ENCODE measurements at places on chromosomes 5 and 9. TPM values are rescaled to one million over a fixed set of nuclear protein-coding genes. Genes with fewer than 3 reads are reported as not detected.

IL7R gene
- 23.8 TPM for total RNA-seq

ZDHHC11 gene
- total RNA-seq = 4.0 TPM

PCDHGC4 gene
- 3.5 TPM for total RNA-seq

INSL4 gene
- total RNA-seq = not detected

LCN9 gene
- not detected for total RNA-seq

AFAP1L1 gene
- 44.1 TPM for total RNA-seq

IL3 gene
- total RNA-seq = not detected

GBGT1 gene
- 27.9 TPM for total RNA-seq

REXO4 gene
- total RNA-seq = 16.6 TPM

BTNL9 gene
- 649 TPM for total RNA-seq

- DNase-seq = no peak
Measured at GRCh38 chr9:34338665-34339385, 9.5 kb downstream of the NUDT2 start.

DNA sequence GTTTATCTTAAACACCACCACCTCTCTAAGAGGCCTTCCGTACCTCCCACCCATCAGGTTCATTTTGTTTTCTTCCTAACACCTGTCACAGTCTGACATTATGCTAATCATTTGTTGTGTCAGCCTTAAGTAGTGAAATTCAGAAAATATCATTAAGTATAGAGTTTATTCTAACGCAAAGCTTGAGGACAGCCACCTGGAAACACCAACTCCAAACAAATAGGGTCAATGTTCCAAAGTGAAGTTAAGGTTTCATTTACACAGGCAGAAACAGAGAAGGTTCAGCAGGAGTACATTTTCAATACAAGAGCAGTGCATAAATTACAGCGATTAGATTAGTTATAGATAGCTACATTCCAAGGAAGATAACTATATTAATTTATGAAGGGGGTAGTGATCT is 1.3 kb upstream of the SMC5 start:
- DNase-seq = no peak

GRCh38 chr5:61082516-61083280 is 79.6 kb downstream of the SMIM15 start:
- DNase-seq = no peak

- no peak for DNase-seq
Measured at GRCh38 chr5:17748201-17748600, 113.9 kb downstream of the TAF11L14 start.

DNA sequence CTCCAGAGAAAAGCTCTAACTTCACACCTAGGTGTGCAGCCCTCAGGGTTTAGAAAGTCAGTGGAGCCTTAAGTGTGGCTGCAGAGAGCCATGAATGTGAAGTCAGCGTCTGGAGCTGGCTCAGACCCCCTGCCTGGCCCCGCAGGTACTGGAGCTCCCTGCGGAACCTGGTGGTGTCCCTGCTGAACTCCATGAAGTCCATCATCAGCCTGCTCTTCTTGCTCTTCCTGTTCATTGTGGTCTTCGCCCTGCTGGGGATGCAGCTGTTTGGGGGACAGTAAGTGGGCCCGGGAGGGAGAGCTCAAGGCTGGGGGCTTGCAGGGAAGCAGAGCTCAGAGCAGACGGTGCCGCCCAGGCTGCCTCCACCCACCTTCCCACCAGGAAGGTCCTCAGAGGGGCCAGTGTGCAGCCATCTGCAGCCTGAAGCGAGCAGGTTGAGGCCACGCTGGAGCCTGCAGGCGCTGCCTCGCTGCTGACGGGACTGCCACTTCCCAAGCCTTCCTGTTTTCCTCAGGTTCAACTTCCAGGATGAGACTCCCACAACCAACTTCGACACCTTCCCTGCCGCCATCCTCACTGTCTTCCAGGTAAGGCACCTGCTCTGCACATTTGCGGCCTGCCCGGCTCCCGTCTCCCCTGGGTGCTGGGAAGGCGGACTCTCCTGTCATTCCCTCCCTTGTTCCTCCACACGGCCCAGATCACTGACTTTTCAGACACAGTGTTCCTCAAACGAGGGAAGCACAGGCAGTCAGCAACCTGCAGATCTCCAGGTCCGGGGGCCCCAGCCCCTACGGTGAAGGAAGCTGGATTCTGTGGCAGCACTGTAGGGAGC is 108.9 kb downstream of the CACNA1B start:
- DNase-seq = no peak

GRCh38 chr9:37429441-37430285 is 7.2 kb downstream of the GRHPR start:
- no peak for DNase-seq

GRCh38 chr5:51685419-51685818 is 302.2 kb downstream of the ISL1 start:
- no peak for DNase-seq

DNA sequence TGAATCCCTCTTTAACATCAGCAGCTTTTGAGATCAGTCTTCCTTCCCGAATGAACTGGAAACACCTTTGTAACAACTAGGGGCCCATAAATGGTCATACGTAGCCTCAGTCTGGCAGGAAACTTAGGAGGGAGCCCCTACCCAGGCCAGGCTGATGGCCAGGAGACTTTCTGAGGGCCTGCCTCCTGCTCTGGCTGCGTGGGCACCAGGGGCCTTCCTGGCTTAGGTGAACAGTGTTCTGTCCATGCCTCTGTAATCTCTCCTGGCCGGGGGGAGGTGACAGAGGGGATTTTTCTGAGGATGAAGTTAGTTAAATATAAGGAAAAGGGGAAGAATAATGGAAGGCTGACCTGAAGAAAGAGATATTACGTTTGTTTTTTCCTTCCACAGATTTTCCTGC is 843 bp upstream of the FSTL4 start:
- DNase-seq = no peak

DNA sequence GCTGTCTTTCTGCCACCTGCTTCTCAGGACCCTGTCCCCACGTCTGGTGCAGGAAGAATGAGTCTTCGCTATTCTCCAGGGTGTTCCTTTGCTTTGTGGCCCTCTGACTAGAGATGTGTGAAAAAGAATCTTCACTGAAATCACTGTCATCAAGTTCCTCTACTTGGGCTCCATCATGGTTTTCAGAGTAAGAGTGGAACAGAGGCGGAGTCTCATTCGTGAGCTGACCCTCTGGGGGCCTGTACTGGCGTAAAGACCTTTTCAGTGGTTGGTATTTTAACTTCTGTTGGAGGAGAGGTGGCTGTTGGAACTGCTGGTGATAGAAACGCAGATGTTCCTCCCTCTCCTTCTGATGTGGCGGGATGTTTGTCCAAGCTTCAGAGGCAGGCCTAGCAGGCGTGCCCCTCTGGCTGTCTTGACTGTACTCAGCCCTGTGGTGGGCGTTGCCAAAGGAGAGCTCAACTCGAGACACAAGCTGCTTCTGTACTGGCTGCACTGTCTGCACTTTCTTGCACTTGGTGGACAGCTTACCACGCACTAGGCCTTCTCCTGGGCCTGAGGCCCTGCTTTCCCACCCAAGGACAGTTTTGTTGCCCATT is 72.0 kb downstream of the KIF24 start:
- no peak for DNase-seq

GRCh38 chr9:96320749-96321280 is 18.8 kb upstream of the HSD17B3 start:
- no peak for DNase-seq

GRCh38 chr9:107190061-107190935 is 92.8 kb upstream of the RAD23B start:
- no peak for DNase-seq

- no peak for DNase-seq
Measured at GRCh38 chr5:59607138-59607765, 286.3 kb downstream of the PDE4D start.

DNA sequence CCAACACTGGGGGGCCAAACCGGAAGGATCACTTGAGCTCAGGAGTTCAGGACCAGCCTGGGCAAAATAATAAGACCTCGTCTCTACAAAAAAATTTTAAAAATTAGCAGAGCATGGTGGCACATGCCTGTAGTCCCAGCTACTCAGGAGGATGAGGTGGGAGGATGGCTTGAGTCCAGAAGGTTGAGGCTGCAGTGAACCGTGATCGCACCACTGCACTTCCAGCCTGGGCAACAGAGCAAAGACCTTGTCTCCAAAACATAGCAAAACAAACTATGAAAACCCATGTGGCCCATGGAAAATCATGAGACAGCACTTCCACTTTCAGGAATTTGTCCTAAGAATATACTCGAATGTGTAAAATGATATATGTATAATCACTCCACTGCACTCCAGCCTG is 6.1 kb downstream of the SETX start:
- no peak for DNase-seq

GRCh38 chr9:127724012-127724411 is 8.1 kb downstream of the TTC16 start:
- DNase-seq = no peak

GRCh38 chr9:31243386-31243785 is 1141.1 kb upstream of the ACO1 start:
- no peak for DNase-seq

DNA sequence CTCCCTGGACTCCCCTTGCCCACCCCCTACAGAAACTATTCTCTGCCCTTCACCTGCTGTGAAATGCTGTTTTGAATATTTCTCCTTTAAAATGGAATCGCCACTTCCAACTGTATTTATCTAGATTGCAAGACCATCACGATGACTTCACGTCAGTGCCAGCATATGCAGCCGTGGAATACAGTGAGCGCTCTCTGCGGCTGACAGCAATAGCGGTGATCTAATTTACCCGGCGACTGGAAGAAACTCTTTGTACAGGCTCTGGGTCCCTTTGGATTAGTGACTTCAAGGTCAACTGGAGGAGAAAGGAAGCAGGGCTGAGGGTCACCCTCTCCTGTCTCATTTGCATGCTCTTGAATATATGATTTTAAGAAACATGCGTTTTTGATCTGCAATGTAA is 192.0 kb downstream of the IRX1 start:
- no peak for DNase-seq

- DNase-seq = no peak
Measured at GRCh38 chr9:37286530-37287175, 135.8 kb upstream of the GRHPR start.

- DNase-seq = no peak
Measured at GRCh38 chr5:66582499-66583165, 13.6 kb upstream of the MAST4 start.

GRCh38 chr5:154276973-154277331 is 86.4 kb downstream of the GALNT10 start:
- DNase-seq = no peak

GRCh38 chr5:52961274-52961681 is 27.9 kb upstream of the ITGA2 start:
- no peak for DNase-seq

GRCh38 chr5:143233031-143233430 is 170.5 kb downstream of the NR3C1 start:
- no peak for DNase-seq

DNA sequence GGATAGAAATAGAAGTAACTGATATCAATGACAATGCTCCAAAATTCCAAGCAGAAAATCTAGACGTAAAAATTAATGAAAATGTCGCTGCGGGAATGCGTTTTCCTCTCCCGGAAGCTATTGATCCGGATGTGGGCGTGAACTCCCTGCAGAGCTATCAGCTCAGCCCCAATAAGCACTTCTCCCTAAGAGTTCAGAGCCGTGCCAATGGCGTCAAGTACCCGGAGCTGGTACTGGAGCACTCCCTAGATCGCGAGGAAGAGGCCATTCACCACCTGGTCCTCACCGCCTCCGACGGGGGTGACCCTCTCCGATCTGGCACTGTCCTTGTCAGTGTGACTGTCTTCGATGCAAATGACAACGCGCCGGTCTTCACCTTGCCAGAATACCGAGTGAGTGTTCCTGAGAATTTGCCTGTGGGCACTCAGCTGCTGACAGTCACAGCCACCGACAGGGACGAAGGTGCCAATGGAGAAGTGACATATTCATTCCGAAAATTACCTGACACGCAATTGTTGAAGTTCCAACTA is 818 bp downstream of the PCDHGA10 start:
- DNase-seq = no peak

DNA sequence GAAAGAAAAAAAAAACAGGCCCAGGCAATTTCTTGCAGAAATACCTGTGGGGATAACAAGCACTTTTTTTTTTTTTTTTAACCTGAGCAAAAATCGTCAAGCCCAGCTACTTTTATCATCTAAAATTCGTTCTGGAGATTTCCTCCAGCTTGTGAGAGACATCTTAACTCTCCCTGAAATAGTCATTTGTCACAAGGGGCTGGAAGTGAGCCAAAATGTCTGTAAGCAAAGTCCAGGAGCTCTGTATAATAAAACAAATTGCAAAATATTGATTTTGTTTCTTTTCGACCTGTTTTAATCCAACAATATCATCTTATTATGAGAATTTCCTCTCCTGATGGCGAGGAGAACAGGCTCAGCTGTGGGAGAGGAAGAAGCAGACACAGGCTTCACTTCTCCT is 168.4 kb downstream of the TTLL11 start:
- DNase-seq = no peak

GRCh38 chr5:149641000-149641576 is 59.8 kb downstream of the ARHGEF37 start:
- no peak for DNase-seq

GRCh38 chr9:99593610-99594009 is 228.1 kb upstream of the NR4A3 start:
- no peak for DNase-seq

GRCh38 chr9:108776920-108777639 is 78.7 kb downstream of the ACTL7B start:
- no peak for DNase-seq

- no peak for DNase-seq
Measured at GRCh38 chr9:116212986-116213692, 59.5 kb downstream of the PAPPA start.

GRCh38 chr9:78214492-78214891 is 21.4 kb upstream of the CEP78 start:
- no peak for DNase-seq

- DNase-seq = no peak
Measured at GRCh38 chr9:15222313-15222712, 84.7 kb downstream of the TTC39B start.

GRCh38 chr9:36592801-36593583 is 20.3 kb downstream of the MELK start:
- no peak for DNase-seq

DNA sequence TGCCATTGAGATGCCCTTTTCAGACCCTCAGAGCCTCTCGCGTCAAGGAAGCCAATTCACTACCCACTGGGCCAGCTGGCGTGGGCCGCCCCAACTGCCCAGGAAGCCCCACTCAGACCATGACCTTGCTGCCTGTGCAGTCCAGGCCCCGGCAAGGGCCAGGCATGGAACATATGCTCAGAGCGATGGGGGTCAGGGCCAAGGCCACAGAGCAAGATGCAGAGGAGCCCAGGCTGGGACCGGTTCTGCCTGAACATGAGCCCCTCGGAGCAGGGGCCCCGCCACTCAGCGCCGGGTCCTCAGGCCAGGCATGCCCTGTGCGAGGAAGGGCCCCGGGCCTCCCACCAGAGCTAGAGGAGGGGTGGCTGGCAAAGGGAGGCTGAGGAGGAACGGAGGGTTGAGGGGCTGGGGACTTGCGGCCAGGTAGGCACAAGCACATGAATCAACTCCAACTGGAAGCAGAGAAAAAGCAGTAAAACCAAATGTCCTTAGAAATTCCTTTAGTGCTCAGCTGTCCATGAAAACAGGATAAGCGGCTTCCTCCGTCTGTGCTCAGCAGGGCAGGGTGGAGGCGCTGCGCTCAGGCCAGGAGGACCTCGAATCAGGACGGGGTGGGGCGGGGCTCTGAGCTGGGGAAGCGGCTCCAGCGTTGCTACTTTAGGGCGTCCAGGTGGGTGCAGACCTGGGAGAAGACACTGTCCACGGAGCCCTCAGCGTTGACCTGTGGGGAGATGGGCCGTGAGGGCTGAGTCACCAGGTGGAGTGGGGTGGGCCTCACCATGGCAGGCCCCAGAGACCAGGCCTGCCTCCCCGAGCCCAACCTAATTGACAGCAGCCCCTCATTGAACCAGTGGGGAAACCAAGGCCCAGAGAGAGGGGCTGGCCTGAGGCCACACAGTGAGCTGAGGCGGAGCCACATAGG is 9.9 kb downstream of the AK1 start:
- DNase-seq = no peak
